ENCODE measurements at places on chromosomes 11 and 22.

DNA sequence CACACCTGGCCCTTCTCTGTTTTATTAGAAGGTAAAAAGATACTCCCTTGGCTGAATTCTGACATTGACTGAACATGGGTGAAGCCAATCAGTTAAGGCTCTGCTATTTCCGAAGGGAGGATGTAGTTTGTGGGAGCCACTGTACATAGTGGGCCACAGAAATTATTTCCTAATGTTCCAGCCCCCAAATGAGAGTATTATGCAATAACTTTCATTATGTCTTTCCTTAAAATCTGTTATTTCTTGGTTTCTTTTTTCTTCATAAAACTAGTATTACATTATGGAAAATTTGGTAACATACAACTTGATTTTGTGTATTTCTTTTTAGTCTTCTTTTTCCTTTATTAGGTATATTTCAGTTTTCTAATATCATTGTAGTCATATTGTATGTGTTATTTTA, 51.9 kb upstream of the EP300 start:
- DNase-seq, result no peak

DNA sequence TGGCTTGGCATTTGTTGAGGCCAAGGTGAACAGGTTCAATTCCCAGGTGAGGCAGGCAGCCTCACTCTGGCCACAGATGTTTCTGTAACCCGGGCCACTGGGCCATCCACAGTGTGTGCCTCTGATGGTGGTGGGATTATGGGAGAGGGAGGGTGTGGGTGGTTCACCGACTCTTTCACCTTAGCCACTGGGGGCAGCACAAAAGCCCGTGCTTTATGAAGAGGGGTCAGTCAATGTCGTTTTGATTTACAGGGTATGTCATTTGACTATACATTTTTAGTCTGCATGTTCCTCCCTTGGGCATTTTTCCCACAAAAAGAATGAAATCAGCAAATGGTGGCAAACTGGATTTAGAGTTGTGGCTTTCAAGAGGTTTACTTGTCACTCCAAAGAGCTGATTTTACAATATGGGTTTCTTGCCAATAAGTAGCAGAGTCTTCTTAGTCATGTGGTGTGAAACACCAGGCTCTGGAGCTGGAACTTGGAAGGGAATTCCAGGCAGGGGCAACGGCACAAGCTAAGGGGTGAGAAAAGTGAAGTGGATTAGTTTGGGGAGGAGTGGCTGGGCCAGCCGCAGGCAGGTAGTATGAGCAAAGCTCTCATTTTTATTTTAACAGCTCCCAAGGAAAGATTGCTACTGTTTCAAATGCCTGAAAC, 217.8 kb upstream of the ZBED5 start:
- DNase-seq, result no peak

DNA sequence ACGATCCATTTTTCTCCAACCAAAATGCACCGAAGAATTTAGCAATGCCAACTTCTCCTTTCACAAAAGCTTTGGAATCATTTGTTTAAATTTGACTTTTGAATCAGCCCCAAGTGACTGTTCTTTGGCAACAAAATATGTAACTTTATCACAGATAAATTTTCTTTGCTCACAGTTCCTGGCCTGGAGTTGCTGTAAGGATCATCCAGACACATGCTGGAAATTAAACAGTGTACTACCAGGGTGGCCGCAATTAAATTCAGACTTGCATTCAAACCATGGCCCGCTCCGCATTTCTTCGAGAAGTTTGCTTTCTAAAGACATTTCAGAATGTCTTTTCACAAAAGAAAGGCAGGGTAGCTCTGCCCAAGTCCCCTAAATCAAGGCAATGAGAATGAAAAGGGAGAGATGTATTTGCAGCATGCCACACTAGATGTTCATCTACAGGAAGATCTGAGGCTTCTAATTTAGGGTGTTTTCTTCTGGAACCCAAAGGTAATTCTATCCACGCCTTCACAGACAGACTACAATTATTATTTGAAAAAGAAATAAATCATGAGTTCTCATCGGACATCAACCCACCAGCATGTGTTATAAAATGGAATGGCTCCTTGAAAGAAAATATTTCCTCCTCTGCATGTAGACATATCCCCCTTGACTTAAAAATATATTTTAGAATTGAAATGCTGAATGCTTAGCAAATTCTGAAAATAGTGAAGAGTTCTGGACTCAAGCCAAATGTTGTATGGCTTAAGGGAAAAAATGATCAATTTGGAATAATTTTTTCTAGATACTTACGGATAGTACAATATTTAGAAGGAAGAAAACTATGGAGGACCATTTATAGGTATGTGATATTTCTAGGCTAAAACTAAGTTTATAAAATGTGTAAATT, 189.7 kb upstream of the BLID start:
- no peak for DNase-seq

GRCh38 chr11:108508653-108509593, 10.7 kb upstream of the POGLUT3 start:
- DNase-seq, result no peak

DNA sequence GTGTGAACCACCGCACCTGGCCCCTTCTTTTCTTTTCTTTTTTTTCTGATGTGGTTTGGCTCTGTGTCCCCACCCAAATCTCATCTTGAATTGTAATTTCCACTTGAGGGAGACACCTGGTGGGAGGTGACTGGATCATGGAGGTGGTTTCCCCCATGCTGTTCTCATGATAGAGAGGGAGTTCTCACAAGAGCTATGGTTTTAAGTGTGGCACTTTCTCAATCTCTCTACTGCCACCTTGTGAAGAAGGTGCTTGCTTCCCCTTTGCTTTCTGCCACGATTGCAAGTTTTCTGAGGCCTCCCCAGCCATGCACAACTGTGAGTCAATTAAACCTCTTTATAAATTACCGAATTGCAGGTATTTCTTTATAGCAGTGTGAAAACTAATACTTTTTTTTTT, 4.9 kb upstream of the TCN2 start:
- no peak for DNase-seq

- no peak for DNase-seq
Measured at GRCh38 chr11:75572744-75573143, 10.7 kb downstream of the SERPINH1 start.

DNA sequence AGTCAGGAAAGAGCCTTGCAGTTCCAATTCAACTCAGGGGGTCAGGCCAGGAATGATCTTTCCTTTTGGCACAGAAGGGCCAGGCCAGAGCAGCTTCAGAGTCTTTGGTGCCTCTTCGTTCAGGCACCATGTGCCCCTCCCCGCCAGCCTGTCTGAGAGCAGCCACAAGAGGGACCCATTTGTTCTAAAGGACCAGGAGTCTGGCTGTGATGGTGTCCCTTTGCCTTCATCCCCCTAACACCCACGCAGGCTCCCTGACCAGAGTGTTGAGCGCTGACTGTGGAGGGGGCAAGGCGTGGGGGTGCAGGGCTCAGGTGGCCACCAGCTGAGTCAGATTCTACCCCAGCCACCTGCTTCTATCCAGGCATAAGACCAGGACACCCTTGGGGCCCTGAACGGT, 156.4 kb downstream of the TTC17 start:
- no peak for DNase-seq

GRCh38 chr11:57233702-57234101, 3.3 kb downstream of the APLNR start:
- DNase-seq, result no peak

- no peak for DNase-seq
Measured at GRCh38 chr11:2731130-2732125, 31.6 kb upstream of the KCNQ1OT1 start.

DNA sequence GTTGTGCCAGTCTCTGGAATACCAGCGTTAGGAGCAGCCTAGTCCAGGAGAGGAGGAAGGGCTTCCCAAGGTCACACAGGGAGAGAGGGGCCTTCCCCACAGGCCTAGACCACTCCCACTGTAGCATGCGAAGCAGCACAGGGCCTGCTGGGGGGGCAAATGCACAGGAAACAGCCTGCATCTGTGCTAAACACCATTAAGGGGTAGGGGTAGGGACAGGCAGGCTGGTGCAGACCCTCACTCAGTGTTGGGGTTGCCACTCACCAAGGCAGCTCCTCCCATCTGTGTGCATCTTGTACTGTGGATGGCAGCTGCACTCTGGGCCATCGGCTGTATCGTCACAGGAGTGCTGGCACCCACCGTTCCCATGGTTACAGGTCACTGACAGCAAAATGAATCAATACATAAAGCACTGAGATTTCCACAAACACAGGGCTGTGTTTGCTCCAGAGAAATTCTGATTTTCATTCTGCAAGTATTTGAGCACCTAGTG, 24.9 kb downstream of the SCUBE2 start:
- DNase-seq, result no peak

DNA sequence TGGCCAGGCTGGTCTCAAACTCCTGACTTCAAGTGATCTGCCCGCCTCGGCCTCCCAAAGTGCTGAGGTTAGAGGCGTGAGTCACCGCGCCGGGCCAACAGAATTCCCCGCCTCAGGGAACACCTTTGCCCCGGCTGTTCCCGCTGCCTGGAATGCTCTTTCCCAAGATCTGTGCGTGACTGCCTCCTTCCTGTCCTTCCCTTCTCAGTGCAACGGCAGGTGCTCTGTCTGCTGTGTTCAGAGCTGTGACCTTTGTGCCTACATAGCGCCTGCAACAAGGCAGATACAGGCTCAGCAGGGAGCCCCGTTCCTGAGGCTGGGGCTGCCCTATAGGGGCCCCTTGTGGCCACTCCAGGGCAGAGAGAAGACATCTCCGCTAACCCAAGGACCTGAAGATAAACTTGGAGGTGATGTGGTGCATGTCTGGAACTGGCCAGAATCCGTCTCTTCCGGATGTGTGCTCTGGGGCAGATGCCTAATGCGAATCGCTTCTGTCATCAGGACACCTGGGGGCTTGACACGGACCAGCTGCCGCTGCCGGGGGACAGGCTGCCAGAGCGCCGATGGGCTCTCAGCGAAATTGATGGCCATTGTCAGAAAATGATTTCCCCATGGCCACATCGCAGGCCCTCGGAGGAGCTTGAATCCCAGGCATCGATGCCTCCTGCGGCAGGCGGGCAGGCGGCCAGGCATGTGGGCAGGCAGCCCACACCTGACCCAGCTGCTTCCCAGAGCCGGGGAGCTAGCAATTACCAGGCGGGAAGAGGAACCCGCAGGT, 43.5 kb upstream of the TCF20 start:
- DNase-seq, result no peak

GRCh38 chr11:120768949-120769348, 255.0 kb upstream of the TBCEL start:
- no peak for DNase-seq

DNA sequence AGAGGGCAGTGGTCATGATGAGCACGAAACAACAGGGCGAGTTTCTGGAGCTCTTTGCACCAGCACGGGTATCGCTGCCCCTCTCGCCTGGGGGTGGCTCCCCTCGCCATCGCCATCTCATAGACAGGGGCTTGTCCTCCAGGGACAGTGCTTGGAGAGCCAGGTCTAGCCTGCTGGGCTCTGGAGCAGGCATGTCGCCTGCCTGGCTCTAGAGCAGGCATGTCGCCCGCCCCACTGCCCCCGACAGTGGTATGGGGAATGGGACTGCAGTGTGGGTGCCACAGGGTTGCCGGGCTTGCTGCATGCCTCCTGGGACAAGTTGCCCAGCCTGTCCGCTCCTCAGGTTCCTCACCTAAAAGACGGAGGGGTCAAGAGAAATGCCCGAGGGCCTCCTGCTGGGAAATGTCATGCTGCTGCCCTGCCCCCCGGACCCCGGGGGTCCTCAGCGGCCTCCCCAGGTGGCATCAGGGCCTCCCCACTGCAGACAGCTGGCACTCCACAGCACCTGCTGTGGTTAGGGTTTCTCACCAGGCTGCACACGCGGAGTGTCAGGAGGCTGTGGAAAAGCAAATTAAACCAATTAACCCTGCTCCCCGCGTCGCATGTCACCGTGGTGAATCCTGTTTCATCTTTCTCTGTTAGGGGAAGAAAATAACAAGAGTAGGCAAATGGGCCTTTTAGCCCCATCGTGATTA, 403.0 kb downstream of the TBC1D22A start:
- no peak for DNase-seq

- DNase-seq, result no peak
Measured at GRCh38 chr11:40537734-40538133, 921.7 kb downstream of the LRRC4C start.

GRCh38 chr11:93574638-93575220, 31.5 kb upstream of the SMCO4 start:
- DNase-seq, result no peak

DNA sequence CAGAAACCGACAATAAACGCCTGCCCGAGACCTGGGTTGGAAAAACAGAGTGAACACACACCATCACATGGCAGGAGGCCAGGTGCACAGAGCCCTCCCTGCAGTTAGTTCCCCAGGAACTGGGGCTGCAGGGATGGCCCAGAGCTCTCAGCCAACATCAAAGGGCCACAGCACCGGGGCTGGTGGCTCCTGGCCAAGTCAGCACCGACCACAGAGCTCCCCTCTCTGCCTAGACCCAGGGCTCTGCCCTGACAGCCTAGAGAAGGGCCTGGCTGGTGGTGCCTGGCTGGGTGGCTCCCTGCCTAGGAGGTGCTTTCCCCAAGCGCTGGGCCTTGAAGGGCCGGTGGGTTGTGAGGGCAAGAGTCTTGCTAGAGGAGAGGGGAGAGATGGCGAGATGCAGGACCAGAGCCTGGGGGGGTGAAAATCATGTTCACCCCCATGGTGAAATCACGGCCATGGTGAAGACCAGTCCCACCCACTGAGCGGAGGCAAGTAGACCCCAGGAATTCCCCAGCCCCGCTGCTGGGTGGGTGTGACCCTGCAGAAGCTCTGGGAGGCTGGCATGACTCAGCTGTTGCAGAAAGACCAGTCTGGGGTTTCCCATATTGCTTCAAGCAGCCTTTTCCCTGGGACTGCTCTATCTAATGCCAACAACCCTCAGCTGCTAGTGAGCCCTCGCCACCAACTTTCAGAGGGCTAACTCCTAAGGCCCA, 7.2 kb upstream of the BID start:
- no peak for DNase-seq

DNA sequence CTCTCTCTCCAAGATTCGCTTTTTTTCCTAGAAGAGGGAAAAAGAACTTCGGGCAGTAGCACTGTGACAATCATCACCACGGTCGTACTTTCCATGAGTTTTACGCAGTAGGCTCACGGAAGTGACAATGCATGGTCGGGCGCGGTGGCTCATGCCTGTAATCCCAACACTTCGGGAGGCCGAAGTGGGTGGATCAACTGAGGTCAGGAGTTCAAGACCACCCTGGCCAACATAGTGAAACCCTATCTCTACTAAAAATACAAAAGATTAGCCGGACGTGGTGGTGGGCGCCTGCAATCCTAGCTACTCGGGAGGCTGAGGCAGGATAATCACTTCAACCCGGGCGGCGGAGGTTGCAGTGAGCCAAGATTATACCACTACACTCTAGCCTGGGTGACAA, 23.4 kb downstream of the GRAP2 start:
- no peak for DNase-seq

DNA sequence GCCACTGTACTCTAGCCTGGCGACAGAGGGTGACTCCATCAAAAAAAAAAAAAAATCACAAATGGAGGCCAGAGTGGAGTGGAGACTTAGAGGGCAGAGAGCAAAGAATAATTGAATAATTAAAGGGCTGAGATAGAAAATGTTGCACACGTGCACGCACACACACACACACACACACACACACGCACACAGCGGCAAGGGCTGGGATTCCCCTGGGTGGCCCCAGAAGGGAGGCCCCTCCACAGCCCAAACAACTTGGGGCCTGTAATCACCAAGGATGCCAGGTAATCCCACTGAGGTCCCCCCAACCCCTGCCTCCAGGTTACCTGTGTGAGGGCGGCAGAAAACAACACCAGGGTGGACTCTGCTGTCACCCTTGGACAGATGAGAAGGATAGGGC, 12.0 kb upstream of the DGKZ start:
- no peak for DNase-seq
